Activated CD4-positive, alpha-beta T cell treated with anti-CD3 and anti-CD28 coated beads, Interleukin-2, amount 50 U/mL, for 48 hours (primary cell): ENCODE measurements at places on chromosomes 2 and 18.

DNA sequence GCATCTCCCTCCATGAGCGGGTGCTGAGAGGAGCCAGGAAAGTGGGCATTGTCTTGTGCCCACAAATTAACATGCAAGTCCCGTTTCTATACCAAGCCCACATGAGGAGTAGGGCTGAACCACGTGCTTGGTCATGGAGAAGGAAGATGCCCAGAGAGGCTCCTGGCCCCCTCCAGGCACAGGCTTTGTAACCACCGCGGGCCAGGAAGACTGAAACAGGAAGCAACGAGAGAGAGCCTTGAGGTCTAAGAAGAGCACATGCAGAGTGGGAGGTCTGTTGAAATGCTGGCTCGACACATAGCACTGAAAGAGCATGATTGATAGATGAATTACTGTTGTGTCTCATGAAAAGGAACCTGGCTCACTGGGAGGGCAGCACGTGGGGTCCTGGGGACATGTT lies 36.3 kb downstream of the VWA3B start:
- DNase-seq = no peak

DNA sequence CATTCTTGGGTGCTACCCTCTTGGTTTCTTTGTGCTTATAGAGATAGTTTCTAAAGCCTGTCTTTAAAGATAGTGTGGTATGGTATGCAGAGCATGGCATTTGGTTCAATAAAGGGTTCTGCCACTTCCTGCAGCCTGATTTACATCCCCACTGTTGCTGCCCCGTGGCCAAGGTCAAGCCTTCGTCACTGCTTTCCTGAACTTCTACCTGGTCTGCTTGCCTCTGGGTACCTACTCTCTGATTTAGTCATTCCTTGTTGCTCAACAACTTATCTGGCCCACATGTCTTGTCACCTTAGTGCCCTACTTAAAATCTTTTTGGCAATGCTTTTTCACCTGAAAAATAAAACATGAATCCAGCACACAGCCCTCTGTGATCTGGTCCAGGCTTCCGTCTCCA lies 352.9 kb downstream of the LPIN1 start:
- no peak for DNase-seq

GRCh38 chr2:38217401-38218188 lies 141.6 kb upstream of the CYP1B1 start:
- no peak for DNase-seq

GRCh38 chr2:29215739-29216608 lies 100.8 kb downstream of the CLIP4 start:
- DNase-seq = no peak

DNA sequence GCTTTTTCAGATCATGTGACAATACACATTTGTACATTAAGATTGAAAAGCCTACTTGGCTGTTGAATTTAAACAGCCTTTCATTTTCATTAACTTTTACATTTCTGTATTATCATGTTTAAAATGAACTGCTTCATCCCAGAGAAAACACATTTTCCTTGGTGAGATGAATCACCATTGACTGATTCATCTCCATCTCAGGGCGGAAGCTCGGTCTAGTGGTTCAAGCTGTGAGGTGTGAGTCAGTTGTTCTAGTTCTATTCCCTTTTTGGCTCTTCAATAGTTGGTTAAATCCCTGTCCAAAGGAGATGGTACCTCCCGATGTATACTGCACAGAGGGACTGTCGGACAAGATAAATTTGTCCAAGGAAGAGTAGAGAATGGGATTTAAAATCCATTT lies 189.7 kb downstream of the ADCYAP1 start:
- no peak for DNase-seq

GRCh38 chr2:121501554-121501953 lies 29.1 kb upstream of the RNU4ATAC start:
- DNase-seq = no peak
